Activated naive CD4-positive, alpha-beta T cell treated with anti-CD3 and anti-CD28 coated beads for 36 hours (primary cell): ENCODE measurements at places on chromosomes 5 and 9. TPM values are rescaled to one million over a fixed set of nuclear protein-coding genes. Genes with fewer than 3 reads are reported as not detected.
A peak's percentile ranks its signal among the peaks of the same experiment; 100 is the strongest.

DNA sequence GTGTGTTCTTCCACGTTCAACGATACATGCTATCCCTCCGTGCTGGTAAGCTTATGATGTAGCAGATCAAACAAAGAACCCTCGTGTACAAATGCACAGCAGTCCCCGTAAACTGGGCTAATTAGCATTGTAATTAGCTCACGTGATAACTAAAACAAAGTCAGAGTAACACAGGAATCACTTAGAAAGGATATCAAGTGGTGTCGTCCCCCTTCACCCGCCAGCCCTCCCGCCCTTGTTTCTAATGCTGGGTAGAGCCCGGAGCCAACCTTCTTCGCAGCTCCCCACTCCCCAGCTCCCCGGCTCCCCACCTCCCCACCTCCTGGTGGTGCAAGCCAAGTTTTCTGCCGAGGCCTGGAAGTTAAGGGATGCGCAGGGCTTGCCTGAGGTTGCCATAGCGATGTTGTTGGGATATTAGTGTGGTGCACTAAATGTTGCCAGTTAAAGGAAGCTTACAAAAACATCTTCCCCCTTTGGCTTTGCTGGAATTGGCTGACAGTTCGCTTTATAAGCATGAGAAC lies 357.9 kb upstream of the CCNH start:
- no peak overlapping the region for H3K27ac ChIP-seq
- no peaks in the 10 kb centered on the region for H3K36me3 ChIP-seq
- H3K4me1 ChIP-seq: no peaks in the 10 kb centered on the region
- peaks cover 26% of the 10 kb centered on the region for H3K27me3 ChIP-seq

BAAT gene
- total RNA-seq: not detected

DNA sequence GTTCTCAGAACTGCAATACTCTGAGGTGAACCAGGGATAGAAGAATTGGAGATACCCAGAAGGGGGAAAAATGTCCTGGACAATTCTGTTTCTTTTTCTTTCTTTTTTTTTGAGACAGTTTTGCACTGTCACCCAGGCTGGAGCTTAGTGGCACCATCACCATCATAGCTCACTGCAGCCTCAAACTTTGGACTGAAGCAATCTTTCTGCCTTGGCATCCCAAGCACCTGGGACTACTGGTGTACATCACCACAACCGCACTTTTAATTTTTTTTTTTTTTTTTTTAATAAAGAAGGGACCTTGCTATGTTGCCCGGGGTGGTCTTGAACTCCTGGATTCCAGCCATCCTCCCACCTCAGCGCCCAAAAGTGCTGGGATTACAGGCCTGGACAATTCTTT lies 1.9 kb downstream of the EMB start:
- H3K4me3 ChIP-seq: peak overlapping the region; percentile 89
- peaks cover 4% of the 10 kb centered on the region for H3K36me3 ChIP-seq

CDKN2B-AS1 gene
- not detected for total RNA-seq

FGFR4 gene
- total RNA-seq: 0.95 TPM

STK32A gene
- total RNA-seq: not detected

- H3K27ac ChIP-seq: no peak overlapping the region
- no peaks in the 10 kb centered on the region for H3K4me1 ChIP-seq
- DNase-seq: no peak
- peaks cover 29% of the 10 kb centered on the region for H3K27me3 ChIP-seq
- H3K36me3 ChIP-seq: no peaks in the 10 kb centered on the region
These were observed 292.9 kb downstream of the NSG2 start for GRCh38 chr5:174338185-174339010.

ALDOB gene
- not detected for total RNA-seq

PCDHGB2 gene
- not detected for total RNA-seq

DNA sequence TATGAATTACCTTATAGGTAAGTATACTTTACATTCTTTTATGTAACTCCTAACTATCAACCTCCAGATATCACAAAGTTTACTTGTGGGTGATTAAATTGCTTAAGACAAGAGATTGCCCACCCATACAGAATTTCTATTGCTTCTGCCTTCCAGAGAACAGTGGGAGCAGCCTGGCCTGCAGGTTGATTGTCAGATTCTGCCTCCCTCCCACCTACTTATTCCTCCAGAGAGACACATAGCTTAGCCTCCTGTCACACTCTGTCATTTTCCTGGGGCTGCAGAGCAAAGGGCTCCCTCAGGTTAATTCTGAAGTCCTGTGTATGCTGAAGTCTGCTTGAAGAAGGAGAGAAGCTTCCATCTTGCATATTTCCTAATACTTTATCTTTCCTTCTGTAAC lies 48.5 kb upstream of the DHFR start:
- no peak for DNase-seq
- no peak overlapping the region for H3K4me3 ChIP-seq
- H3K27me3 ChIP-seq: no peaks in the 10 kb centered on the region
- peaks cover 11% of the 10 kb centered on the region for H3K4me1 ChIP-seq

- no peaks in the 10 kb centered on the region for H3K27me3 ChIP-seq
- DNase-seq: no peak
- no peak overlapping the region for H3K27ac ChIP-seq
- peaks cover 7% of the 10 kb centered on the region for H3K4me1 ChIP-seq
- H3K4me3 ChIP-seq: no peak overlapping the region
These were observed 132.0 kb downstream of the FAM174A start for GRCh38 chr5:100667161-100667630.

DNA sequence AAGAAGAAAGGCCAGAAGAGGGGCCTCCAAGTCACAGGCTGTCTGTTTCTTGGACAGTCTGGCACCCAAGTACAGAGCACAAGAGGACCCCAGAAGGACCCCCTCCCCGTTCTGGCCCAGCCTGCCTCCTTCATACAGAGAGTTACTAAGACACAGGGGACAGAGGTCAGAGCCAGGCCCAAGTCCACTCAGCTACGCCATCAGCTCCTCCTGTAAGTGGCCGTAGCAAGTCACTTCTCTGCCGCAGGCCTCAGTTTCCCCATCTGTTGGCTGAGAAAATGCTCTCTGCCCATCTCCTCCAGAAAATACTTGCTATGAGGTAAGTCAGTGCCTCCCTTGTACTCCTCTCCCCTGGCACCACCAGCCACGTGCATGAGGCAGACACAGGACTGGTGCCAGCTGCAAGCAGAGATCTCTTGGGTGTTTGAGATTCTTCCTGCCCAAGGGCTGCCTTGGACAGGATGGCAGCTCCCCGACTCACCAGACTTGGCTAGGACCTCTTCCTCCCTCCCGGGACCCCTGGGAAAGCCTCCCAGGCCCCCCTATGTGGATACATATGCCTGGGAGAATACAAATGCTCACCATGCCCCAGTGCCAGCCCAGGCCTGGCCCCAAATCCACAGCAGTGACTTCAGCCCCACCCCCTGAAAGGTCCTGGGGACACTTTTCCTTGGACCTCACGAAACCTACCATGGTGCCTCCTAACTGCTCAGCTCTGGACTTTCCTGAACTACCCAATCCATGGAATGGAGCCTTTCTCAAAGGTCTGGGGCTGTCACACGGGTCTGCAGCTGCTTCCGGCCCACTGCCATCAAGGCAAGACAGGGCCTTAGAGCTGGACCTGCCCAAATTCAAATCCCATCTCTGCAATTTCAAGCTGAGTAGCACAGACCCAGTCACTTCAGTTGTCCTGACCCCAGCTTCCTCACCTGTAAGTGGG lies 5.1 kb downstream of the EEIG1 start:
- H3K4me3 ChIP-seq: peak overlapping the region; percentile 94
- no peaks in the 10 kb centered on the region for H3K27me3 ChIP-seq
- H3K36me3 ChIP-seq: peaks cover 38% of the 10 kb centered on the region
- H3K4me1 ChIP-seq: peaks cover 61% of the 10 kb centered on the region

CNTNAP3B gene
- total RNA-seq: not detected

WDR38 gene
- total RNA-seq: not detected

DNA sequence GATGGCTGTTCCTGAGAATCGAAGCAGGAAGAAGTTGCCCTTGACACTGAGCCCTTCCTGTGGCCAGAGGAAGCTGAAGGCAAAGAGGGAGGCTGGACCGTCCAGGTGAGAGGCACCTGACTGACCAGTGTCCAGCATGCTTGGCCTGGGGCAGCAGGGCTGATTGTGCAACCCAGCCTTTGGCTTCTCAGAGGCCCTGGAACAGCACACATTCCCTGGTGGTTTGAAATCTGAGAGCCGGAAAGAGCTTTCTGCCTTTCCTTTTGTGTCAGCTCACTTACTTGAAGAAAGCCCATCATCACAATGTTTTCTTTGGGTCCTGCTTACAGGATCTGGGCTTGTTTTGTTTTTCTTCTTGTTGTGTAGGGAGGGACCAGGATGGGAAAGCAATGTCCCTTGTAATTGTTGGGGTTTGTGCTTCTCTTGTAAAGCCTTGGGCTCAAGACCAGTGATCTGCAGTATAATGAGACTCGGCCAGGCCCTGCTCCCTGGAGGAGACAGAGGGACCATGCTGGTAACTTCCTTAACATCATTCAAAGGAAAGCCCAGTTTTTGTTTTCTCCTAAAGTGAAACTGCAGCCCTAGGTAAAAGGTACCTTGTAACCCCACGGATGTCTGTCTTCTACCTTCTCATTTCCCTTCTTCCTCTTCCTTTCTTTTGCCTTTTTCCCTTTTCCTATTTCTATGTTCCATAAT lies 213.7 kb downstream of the NXNL2 start:
- H3K27ac ChIP-seq: no peak overlapping the region
- no peaks in the 10 kb centered on the region for H3K36me3 ChIP-seq
- H3K4me1 ChIP-seq: no peaks in the 10 kb centered on the region
- H3K27me3 ChIP-seq: peaks cover under 1% of the 10 kb centered on the region
- no peak for DNase-seq

DNA sequence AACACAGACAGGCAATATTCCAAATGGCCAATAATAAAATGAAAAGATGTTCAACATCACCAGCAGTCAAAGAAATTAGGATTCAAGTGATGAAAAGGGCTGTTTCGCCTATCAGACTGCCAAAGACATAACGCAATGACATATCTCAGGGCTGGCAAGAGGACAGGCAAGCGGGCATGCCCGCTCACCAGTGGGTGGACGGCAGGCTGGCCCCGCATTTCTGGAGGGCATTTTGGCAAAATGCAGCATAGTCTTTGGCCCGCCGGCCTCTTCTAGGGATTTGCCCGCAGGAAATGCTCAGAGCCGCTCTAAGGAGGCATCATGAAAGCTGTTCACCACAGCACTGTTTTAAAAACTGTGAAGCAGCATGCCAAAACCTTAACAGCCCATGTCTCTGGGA lies 1.4 kb upstream of the PPP1R26 start:
- H3K4me3 ChIP-seq: peak overlapping the region; percentile 15
- H3K36me3 ChIP-seq: peaks cover 3% of the 10 kb centered on the region
- H3K27me3 ChIP-seq: peaks cover 35% of the 10 kb centered on the region
- H3K27ac ChIP-seq: no peak overlapping the region
- H3K4me1 ChIP-seq: peaks cover 4% of the 10 kb centered on the region
